ENCODE measurements at places on chromosomes 16 and 17.

GRCh38 chr16:17270111-17270510, 200.6 kb downstream of the XYLT1 start:
- DNase-seq, result no peak

- no peak for DNase-seq
Observed at GRCh38 chr17:36816907-36817288, 120.4 kb upstream of the LHX1 start.

DNA sequence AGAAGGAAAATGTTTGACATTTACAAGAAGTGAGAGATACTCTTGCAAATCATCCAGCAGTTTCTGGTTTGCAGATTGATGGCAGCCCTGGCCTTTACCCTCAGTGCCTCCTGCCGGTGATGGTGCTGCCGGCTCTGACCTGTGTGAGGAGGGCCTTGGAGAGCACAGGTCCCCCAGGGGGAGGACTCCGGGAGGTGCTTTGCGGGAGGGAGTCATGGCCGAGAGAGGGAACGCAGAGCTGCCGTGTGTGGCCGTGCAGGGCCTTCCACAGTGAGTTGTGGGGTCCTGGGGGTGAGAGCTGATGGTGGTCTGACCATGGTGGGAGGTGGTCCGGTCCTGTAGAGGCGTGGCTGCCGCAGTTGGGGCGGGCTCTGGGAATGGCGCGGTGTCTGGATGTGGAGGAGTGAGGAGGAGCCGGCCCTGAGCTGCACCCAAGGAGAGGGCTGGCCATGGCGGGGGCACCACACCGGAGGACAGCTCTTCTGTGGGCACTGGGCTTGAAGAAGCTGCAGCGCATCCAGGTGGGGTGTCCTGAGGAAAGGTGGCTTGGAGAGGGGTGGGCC, 28.0 kb upstream of the ZNF750 start:
- DNase-seq, result no peak

DNA sequence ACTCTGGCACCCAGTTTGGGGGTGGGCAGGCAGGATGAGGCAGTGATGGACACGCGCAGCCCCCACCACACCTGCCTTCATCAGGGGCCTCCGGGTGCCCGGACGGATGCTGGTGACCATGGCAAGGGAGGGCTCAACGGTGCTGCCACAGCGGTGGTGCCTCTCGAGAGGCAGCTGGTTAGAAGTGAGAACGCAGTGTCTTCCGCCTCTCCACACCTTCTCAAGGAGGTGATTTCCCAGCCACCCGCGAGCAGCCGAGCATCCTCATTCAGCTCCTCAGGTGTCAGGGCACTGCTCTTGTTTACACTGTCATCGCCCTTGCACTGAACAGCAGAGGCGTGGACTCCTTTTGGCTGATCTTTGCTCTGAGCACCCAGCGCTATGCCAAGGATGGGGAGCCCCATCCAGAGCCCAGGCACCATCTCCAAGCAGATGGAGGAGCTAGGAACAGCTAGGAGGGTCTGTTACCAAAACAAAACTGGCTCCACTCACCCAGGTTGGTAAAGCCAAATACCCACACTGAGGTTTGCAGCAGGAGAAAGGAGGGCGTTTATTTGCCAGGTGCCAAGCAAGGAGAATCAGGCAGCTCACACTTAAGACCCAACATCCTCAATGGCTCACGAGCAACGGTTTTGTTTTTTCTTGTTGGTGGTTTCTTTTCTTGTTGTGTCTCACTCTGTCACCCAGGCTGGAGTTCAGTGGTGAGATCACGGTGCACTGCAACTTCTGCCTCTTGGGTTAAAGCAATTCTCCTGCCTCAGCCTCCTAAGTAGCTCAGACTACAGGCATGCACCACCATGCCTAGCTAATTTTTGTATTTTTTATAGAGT, 174.3 kb upstream of the TNRC6C start:
- peak; percentile 17 for DNase-seq

- no peak for DNase-seq
Observed at GRCh38 chr17:13728781-13729180, 127.1 kb upstream of the HS3ST3A1 start.

DNA sequence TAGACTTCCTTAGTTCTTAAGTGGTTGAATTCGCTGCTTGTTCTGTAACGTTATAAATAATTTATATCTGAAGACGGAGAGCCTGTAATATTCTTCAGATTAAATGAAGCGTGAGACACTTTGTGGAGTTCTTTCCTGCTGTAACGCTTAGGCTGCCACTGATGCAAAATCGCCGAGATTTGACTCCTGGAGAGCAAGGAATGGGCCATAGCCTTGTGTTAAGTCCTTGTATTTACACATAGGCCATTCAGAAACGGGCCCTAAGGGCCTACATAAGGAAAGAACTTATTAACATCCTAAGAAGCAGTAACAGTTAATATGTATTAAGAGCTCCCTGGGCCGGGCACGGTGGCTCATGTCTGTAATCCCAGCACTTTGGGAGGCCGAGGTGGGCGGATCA, 936 bp downstream of the EMC6 start:
- no peak for DNase-seq

- DNase-seq, result no peak
Observed at GRCh38 chr17:41329279-41329948, 13.9 kb upstream of the KRTAP17-1 start.

GRCh38 chr16:54564841-54565240, 278.3 kb upstream of the IRX3 start:
- no peak for DNase-seq
